ENCODE measurements at places on chromosomes 3 and 15.
A peak's percentile ranks its signal among the peaks of the same experiment; 100 is the strongest.

DNA sequence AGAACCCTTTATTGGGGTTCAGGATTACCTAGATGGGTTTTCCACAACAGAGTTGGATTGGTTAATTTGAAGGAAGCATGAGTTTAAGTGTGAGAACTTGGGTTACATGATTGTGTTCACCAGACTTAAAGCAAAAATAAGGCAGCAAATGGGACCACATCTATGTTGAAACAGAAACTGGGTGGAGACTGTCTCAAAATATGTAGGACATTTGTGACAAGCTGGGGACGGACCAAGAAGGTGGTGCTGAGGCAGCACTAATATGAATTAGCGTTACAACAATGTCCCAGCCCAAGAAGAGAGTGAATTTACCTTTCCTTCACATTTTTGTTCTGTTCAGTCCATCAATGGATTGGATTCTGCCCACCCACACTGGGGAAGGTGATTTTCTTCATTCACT is 866 bp upstream of the AADACL2 start:
- DNase-seq, result no peak

DNA sequence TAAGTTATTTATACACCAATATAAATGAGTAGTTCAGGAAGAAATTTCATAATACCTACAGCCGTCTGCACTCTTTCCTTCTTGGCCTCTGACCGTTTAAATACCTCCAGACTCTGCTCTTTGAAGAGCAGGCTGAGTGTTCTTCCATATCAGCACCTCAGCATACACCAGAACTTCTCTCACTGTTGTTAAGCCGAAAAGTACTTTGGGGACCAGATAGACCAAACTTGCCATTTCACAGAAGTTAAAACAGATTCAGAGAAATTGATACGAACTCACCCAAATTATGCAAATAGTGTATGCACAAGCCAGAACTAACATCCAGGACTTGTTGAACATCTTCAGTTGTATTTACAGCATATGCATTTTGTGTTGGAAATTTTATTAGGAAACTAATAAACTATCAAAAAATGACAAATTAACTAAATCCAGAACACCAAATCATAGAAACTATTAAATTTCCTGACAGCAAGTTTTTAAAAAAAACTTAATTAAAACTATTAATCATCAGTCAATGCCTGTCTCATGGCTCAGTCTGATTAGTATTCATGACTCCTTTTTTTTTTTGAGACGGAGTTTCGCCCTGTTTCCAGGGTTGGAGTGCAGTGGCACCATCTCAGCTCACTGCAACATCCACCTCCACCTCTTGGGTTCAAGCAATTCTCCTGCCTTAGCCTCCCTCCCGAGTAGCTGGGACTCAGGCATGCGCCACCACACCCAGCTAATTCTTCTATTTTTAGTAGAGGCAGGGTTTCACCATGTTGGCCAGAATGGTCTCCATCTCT is 24.1 kb downstream of the CGGBP1 start:
- no peak for DNase-seq

DNA sequence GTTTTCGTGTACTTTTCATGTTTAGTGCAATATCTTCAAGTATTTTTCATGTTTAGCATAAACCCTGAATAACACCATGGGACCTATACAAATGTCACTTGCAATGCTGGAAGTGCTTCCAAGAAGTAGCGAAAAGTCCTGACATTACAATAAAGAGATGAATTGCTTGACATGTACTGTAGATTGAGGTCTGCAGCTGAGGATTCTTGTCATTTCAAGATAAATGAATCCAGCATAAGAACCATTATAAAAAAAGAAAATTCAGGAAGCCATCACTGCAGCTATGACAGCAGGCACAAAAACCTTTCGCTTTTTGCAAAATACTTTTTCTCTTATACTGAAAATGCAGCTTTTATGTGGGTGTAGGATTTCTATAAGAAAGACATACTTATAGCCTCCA is 37.4 kb downstream of the IFT57 start:
- no peak for DNase-seq

DNA sequence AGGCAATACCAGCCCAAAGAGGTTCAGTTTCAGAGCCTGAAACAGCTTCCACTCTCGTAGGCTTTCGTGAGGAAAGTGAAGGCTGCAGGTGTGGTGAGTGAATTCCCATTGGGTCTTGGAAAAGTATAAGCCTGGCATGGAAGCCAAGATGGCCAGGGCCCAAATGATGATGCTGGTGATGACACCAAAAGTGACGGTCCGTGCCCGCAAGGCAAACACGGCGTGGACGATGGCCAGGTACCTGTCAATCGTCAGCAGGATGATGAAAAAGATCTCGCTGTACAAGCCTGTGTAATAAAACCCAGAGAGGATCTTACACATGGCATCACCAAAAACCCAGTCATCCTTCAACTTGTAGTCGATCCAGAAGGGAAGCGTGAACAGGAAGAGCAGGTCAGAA is 4.4 kb downstream of the CCR1 start:
- no peak for DNase-seq

GRCh38 chr3:188646592-188646991 is 492.6 kb downstream of the LPP start:
- no peak for DNase-seq

DNA sequence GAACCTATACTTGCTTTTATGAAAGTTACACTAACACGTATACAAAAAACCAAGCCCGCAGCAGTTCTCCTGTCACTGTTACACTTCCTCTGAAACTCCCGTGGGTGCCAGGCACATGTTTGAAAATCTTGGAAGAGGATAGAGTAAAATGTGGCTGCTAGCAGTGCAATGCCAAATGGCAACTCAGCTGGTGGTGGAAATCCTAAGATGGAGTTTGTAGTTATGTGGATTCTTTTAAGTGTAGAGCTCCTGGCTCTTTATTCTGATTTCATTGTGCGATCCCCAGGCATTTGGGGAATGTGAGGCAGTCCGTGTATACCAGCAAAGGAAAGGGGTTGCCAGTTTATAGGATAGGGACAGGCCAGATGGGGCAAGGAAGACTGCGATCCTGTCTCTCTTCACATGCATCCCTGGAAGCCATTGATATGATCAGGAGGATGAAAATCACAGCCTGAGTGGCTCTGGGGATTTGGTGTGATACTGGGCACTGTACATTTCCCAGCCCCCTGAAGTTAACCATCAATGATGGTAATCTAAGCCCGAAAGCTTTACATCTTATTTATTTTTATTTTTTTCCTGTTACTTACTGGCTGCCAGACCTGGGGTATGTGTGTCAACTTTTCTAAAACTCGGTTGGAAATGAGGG is 1.1 kb downstream of the STAC start:
- no peak for DNase-seq

DNA sequence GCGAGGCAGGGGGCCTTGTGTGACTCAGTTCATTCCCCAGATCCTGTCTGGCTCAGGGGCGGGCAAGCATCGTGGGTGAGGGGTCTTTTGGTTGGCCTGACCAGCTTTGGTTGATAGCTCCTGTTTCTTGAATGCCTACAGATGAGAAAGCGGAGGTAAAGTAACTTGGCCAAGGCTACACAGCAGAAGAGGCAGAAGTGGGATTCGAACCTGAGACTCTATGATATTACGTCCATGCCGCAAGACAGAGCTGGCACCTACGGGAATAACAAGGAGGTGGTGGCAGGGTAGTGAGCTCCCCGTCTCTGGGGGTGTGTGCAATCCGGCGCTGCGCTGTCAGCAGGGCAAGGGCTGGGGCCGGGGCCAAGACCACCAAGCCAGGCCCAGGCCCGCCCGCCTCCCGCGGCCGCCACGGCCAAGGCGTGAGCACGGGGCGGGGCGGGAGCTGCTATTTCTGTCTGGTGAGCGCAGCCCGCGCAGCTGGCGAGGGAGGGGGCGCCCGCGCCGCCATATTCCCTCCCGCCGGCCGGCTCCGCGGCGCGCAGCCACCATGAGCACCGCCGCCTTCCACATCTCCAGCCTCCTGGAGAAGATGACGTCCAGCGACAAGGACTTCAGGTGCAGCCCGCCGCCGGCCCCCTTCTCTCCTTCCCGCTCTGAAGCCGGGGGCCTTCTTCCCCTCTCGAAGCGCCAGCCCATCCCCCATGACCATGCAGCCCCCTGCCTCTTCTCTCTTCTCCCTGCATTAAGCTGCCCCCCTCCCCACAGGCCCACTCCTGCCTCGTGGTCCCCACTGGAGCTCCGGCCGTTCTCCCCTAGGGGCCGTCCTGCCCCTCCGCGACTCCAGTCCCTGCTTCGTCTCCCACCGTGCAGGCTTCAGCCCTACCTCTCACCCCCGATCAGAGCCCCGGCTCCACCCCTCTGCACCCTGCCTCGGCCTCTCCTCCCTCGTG is at the start of gene CAND2:
CAND2 (plus strand) TSS at position 510 of the 953 bp plus-strand sequence; CDS start at position 551, 41 bp downstream.
- no peak for DNase-seq

- no peak for DNase-seq
Observed at GRCh38 chr3:45895686-45896468, 9.5 kb downstream of the CCR9 start.

- DNase-seq, result peak; percentile 20
Observed at GRCh38 chr15:78761891-78762385, 49.3 kb downstream of the ADAMTS7 start.

DNA sequence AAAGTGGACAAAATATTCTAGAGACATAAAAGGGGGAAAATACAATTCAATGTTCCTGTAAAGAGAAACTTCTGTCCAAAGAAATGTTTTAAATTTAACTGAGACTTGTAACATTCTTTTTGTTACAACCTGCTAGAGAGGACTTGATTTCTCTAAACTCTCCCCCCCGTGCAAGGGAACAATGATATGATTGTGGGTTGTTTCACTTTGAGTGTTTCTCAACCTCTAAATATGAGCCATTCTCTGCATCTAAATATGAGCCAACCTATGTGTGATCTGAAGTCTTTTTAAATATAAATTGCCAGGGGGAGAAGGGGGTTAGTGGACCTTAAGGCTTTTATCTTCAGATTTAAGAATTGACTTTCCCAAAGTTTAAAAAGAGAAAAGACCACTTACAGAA is 14.6 kb downstream of the ZNF860 start:
- no peak for DNase-seq

GRCh38 chr15:87518957-87519356 is 737.6 kb downstream of the NTRK3 start:
- DNase-seq, result no peak

- no peak for DNase-seq
Observed at GRCh38 chr3:59133311-59133710, 83.5 kb upstream of the CFAP20DC start.

GRCh38 chr15:58457466-58457965 is 25.7 kb downstream of the LIPC start:
- DNase-seq, result peak; percentile 30

DNA sequence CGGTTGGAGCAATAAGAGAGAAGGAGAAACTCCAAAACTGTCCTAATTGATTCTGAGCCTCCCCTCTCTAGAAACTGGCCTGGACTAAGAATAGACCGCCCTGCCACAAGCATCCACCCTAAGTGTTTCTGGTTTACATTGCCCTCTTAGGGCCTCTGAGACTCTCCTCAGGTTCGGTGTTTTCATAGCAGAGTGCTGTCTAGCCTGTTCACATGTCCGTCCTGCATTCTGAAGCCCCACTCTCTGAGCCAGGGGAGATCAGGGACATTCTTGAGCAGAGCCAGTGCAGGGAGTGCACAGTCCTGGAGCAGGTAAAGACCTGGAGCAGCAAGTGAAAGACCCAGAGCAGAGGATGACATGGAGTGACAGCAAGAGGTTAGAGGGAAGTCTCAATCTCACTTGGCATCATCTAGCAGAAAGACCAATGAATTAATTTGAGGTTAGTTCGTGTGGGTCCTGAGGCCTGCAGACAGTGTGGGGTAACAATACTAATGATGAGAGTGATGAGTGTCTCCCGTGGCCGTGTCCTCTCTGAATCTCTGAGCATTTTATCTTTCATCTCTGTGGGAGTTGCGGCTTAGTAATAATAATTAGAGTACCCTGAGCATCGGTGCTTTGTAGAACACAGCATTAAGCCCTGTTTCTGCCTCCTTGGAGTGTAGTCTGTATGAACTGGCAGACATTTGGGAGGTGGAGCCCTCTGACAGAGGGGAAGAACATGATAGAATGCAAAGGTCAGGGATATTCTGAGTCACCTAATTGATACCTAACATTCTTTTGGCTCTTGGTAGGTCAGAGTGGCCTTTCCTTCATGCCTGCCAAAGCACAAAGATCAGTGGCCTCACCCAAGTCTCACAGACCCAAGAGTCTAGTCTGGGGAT is 24.6 kb downstream of the MAPKBP1 start:
- DNase-seq, result no peak

DNA sequence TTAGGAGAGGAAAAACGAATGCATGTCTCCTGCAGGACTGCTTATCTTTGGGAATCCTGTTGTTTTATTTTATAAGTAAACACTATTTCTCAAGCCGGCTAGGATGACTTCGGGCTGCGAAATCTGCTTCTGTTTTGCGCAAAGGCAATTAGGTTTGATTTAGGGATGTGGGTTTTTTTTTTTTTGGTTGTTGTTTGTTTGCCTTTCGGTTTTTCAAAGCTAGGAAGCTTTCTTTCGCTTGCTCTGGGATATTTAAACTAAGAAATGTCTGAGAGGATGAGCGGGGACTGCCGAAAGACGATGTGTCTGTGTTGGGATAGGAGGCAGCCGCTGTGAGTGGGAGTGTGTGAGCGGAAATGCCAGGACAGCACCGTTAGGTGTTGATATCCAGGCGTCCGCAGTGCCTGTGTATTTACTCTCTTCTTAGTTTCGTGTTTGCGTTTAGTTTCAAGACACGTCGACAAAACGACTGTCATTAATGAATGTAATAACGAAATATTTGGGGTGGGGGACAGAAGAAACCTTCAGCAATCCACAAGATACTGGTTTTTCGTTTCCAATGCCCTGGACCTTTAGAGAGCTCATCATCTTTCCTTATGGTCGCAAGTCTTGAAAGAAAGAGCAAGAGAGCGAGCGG is 604 bp downstream of the ISL2 start:
- peak; percentile 20 for DNase-seq

DNA sequence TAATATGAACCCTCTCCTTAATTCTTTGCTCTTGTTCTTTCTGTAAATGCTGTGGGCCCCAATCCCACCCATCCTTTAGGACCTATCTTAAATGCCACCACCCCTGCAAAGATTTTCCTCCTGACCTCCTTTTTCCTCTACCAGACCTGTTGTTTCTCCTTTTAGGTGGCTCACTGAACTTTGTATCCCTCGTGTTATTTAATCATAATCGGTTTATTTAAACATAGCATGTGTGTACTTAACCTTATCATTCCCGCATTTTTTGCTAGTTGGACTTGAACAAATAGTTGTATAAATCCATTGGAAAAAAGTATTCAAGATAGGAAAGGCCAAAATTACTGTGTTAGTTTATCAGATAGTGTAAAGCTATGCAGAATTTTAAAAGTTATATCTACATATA is 988 bp upstream of the NFKBIZ start:
- no peak for DNase-seq

DNA sequence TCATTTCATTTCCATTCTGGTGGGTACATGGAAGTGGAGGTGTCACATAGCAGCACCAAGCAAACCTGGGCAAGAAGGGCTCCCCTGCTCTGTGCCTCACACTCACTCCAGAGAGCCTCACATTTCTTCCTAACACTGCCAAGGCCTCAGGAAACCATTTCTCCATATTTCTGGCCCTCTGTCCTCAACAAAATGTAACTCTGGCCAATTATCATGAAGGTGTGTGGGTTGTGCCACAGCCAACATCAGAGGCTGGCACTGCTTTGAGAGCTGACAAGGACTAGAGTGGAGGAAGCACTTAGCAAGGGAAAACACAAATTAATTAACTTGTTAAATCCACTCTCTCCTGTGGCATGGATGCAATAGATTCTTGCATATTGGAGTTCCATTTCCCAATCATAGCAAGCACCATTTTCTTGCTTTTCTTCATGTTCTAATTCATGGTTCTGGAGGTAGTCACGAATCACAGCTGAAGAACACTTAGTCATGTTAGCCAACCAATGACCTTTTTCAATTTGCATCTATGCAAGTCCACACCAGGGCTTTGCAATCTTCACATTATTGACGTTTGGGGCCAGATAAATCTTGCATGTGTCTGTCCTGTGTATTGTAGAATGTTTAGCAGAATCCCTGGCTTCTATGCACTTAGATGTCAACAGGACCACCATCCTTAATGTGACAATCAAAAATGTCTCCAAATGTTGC is 241.1 kb downstream of the PLCL2 start:
- no peak for DNase-seq
